ENCODE measurements at places on chromosomes 1 and 21. TPM values are rescaled to one million over a fixed set of nuclear protein-coding genes. Genes with fewer than 3 reads are reported as not detected.

LCE3D gene
- not detected for total RNA-seq

EDN2 gene
- not detected for total RNA-seq

RPS6KC1 gene
- 12.9 TPM for total RNA-seq

PTPN22 gene
- total RNA-seq: not detected

BMP8A gene
- 1.7 TPM for total RNA-seq

PLEKHG5 gene
- 24.3 TPM for total RNA-seq

FMO1 gene
- not detected for total RNA-seq

PTGS2 gene
- total RNA-seq: 5.4 TPM

CHRNB2 gene
- 3.1 TPM for total RNA-seq

PTPRU gene
- total RNA-seq: 80.4 TPM

NBPF6 gene
- total RNA-seq: not detected

RPRD2 gene
- total RNA-seq: 12.4 TPM

ZP4 gene
- 0.07 TPM for total RNA-seq

HAO2 gene
- total RNA-seq: not detected

GPR52 gene
- total RNA-seq: 0.41 TPM

PGBD5 gene
- total RNA-seq: 54.0 TPM

PLD5 gene
- total RNA-seq: 0.89 TPM

RGS16 gene
- 2.9 TPM for total RNA-seq

TNNI3K gene
- 1.4 TPM for total RNA-seq

KCNH1 gene
- 11.6 TPM for total RNA-seq

PRELP gene
- total RNA-seq: not detected

DFFA gene
- 68.4 TPM for total RNA-seq

KCNJ9 gene
- total RNA-seq: not detected

C1orf21 gene
- 4.7 TPM for total RNA-seq

ACTN2 gene
- total RNA-seq: 0.17 TPM

GNG12 gene
- total RNA-seq: 75.9 TPM

SIPA1L2 gene
- total RNA-seq: 13.7 TPM

MPL gene
- total RNA-seq: not detected

OR6P1 gene
- not detected for total RNA-seq

PADI4 gene
- total RNA-seq: not detected

FAM20B gene
- 27.5 TPM for total RNA-seq

MXRA8 gene
- total RNA-seq: 106 TPM

UBE2U gene
- total RNA-seq: not detected

All from kidney epithelial cell (primary cell).